ENCODE measurements at places on chromosomes 6 and 20.
A peak's percentile ranks its signal among the peaks of the same experiment; 100 is the strongest.

GRCh38 chr6:109783250-109783986 lies 92.3 kb downstream of the FIG4 start:
- no peak for DNase-seq

DNA sequence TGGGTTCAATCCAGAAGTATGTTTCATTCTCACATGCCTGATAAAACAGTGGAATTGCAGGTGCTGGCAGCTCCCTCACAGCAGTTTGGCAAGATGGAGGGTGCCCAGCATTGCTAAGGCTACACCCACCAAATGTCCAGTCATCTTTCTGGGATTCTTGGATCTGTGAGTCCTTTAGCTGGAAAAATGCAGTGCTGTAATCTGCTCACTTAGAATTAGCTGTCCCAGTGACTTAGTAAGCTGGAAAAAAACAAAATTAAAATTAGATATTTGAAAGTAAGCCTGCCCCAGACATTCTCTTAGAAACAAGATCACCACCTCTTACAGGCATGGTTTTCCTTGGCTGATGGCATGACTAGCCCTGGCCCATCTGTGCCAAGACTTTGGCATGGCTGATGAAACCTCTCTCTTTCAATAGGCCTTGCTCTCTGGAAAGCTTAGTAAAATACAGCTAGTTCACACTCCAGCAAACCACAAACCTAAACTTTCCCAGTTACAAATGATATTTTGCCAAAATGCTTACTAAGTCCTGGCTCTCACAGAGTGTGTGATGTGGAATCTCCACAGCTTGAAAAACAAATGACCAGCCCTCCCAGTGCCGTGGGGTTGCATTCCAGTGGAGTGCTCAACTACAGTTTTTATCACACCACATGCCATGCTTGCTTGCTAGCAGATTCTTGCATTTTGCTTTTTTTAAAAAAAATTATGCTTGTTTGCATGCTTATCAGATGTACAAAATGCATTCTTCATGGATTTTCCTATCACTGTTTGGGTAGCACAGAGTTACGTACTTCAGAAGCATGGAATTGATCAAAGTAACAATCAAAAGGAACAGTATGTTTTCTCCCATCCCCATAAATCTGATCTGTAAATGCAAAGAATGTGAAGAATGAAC lies 261.5 kb downstream of the EYA4 start:
- no peak for DNase-seq

DNA sequence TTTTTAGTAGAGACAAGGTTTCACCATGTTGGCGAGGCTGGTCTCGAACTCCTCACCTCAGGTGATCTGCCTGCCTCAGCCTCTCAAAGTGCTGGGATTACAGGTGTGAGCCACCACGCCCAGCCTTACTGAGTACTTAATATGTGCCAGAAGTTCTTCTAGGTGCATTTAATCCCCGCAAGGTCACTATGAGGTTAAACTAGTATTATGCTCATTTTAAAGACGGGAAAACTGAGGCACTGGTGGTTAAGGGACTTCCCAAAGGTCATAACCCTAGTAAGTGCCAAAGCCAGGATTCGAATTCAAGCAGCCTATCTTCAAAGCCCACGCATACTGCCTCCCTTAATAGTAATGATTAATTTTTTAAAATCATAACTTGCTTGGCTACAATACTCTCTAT lies 674 bp upstream of the CCM2L start:
- no peak for DNase-seq

DNA sequence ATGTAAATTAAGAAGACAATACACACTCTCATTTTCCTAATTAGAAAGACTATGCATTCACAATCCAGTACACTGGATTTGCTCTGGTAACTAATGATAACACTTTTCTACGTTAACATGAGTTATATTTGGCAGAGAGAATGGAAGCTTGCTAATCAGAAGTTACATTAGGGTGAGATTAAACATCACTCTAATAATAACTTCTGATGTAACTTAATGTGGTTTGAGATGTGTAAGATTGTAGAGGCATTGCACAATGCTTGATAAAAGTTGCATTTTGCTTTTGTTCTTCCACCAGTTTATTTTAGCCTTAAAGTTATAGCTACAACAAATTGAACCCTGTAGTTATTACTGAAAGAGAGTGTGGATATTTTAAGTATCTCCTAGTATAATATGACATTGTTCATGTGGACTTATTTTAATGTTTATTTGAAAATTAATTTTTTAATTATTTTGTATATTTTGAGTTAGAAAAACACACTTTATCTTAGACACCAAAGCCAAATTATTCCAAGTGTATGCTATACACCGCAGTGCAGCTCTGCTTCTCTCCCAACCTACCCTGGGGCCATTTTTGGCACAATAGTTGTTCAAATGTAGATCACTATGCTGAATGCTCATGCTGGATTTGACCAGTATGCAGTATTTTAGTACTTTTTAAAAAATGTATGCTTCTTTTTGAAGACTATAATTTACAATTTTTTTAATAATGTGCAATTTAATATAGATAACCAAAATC lies 143.2 kb downstream of the SLC16A10 start:
- DNase-seq = no peak

DNA sequence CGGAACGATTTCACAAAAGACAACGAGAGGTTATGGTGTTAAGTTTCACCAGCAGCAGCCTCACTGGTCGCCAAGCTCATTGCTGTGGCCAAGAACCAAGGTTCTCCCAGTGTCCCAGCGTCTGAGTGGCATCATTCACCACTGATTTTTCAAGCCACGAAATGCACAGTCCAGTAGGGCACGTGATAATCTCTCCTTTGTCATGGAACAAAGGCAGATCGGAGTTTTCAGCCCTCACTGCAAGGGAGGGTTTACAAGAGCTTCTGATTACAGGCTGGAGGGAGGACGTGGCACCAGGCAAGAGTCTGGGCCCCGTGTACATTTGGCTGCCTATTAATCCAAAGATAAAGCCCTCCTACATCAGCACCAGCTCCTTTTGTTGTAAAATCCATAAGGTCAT lies 2.0 kb downstream of the CD24 start:
- no peak for DNase-seq

- DNase-seq = no peak
These were observed 115.7 kb downstream of the AIG1 start for GRCh38 chr6:143176090-143177021.

DNA sequence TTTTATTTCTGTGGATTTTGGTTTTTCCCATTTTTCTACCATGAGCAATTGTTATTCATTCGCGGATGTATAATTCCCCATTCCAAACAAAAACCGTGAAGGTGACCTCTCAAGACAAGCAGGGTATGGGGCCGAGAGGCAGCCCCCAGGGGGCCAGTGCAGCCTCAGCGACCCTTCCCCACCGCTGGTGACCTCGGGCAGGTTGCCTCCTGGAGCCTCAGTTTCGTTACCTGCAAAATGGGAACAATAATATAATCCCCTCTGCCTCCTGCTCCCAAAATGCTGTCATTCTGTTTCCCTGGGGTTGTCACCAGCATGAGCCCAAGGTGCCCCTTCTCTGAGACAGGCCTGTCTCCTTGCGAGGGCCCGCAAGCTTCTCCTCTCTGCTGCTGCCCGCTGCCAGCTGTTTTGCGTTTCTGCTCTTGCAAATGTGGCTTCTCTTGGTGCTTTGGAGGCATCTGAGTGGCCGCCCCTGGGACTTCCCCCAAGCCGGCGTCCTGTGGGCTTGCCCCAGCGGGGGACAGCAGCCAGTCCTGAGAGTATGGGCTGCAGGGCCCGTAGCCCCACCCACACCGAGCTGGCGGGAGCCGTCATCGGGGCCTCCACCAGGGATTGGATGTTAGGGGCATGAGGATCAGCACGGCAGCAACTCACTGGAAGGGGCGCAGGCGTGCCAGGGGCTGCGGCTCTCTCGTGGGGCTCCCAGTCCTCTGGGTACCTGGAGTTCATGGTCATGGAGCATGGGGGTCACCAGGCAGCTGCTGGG lies 161.9 kb downstream of the TAF4 start:
- DNase-seq = no peak

DNA sequence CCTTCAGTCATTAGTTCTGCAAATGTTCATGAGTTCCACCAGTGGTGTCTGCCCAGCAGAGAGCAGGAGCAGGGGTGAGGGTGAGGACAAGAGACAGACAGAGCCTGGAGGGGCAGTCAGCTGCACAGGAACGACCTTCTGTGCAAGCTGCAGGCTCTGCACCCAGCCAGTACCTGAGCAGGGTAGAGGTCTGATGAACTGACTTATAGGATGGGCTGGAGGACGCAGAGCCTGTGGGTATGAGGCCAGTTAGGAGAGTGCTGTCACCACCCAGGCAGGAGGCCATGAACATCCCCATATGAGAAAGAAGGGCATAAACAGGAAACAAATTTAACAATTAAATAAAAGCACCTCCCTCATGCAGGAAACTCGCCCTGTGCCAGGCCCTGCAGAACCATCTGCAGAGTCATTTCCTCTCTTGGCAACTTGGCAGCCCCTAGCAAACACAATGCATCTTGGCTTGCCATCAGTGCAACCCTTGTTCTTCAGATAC lies 17.9 kb downstream of the C6orf15 start:
- DNase-seq = no peak

- DNase-seq = no peak
These were observed 38.0 kb upstream of the MDGA1 start for GRCh38 chr6:37735722-37736121.

DNA sequence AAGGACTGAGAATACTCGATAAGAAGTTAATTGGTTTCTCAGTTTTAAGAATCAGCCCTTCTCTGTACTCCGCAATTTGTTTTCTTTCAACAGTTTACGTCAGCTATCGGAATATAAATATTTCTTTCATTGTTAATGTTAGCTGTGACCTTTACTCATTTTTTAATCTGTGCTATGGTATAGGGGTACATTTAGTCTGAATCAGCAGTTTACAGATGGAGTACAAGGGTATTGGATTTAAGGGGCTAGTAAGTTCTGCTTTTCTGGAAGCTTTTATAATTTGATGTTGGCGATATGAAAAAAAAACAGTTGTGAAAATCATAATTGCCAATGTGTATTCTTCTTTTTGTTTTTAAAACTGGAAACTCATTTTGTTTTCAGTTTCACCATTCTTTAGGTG lies 23.0 kb downstream of the FAM135A start:
- DNase-seq = no peak

DNA sequence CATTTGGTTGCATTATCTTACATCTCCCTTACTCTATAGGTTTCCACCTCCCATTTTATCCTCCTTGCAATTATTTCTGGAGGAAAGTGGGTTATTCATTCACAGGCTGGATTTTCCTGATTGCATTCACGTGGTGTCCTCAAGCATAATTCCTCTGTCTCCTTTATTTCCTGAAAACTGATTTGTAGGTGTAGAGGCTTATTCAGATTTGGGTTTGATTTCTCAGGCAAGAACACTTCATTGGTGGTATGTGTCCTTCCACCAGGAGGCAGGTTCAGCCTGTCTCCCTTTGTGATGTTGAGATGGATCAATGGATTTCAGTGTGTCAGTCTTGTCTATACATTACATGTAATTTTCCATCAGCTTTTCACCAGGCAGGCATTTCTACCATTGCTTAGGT lies 17.3 kb downstream of the DNPH1 start:
- no peak for DNase-seq

GRCh38 chr6:52016915-52017748 lies 70.3 kb downstream of the PKHD1 start:
- DNase-seq = no peak

GRCh38 chr6:148203970-148204369 lies 138.7 kb upstream of the SASH1 start:
- DNase-seq = peak; percentile 23

- no peak for DNase-seq
These were observed 297.5 kb downstream of the CLIC5 start for GRCh38 chr6:45718131-45718530.

GRCh38 chr6:144232832-144233230 lies 52.3 kb upstream of the UTRN start:
- DNase-seq = no peak

- no peak for DNase-seq
These were observed 27.6 kb downstream of the PRKN start for GRCh38 chr6:162699961-162700360.

DNA sequence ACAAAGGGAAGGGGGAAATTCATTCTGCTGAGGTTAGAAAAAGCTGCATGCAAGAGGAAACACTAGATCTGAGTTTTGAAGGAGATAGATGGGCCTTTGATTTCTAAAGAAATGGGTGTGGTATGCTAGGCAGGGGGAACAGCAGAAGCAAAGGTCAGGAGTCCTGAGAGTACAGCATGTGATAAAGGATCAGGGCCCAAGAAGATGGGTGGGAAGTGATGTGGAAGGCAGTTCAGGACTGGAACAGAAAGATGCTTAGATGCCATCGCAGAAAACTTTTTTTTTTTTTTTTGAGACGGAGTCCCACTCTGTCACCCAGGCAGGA lies 126.2 kb downstream of the ALDH8A1 start:
- DNase-seq = no peak

DNA sequence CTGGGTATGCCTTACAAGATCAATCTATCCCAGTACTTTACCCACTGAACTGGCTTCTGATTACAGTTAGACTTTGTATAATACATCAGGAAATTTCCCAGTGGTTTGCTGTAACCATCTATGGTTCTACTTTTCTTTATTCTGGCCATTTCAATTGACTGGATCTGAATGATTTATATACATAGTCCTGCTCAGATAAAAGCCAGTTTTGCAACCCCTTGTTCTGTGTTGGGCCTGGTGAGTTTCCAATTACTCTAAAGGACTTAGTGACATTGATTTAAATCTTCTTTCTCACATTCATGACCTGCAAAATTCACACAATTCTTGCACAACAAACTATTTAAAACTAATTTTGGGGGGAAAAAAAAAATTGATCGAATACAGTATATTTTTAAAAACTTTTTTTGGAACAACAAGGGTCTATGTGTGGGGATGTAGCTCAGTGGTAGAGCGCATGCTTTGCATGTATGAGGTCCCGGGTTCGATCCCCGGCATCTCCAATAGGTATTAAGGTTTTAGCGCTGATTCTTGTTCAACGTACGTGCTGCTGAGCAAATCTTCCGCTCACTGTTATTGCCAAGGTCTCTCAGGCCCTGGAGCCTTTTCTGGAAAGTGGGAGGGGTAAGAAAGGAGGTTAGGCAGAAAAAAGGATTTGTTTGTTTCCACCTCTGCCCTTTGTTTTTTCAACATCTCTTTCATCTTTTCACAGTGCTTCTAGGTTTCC lies 117.5 kb downstream of the GPX5 start:
- no peak for DNase-seq

GRCh38 chr20:43959079-43959919 lies 44.6 kb downstream of the TOX2 start:
- DNase-seq = no peak

- DNase-seq = no peak
These were observed 184.7 kb downstream of the HDGFL1 start for GRCh38 chr6:22754061-22754460.

- DNase-seq = no peak
These were observed 11.4 kb upstream of the PDE10A start for GRCh38 chr6:165674155-165675029.

- no peak for DNase-seq
These were observed 1.4 kb downstream of the RPRD1B start for GRCh38 chr20:38034961-38035360.

GRCh38 chr20:31956556-31957526 lies 5.0 kb upstream of the PDRG1 start:
- DNase-seq = no peak

Measured in stimulated activated CD8-positive, alpha-beta memory T cell treated with anti-CD3 and anti-CD28 coated beads, Interleukin-4, amount 100 ng/mL, for 4 hours (primary cell).